ENCODE measurements at places on chromosomes 6 and 20.

GRCh38 chr6:29747688-29748250 is 24.5 kb downstream of the HLA-F start:
- DNase-seq, result no peak

- DNase-seq, result no peak
Observed at GRCh38 chr6:21856844-21857243, 263.3 kb downstream of the SOX4 start.

GRCh38 chr20:33431797-33432381 is 11.7 kb downstream of the SNTA1 start:
- no peak for DNase-seq

- DNase-seq, result no peak
Observed at GRCh38 chr6:138287144-138287955, 69.1 kb upstream of the PBOV1 start.

GRCh38 chr6:108163267-108163643 is 2.6 kb upstream of the NR2E1 start:
- no peak for DNase-seq

DNA sequence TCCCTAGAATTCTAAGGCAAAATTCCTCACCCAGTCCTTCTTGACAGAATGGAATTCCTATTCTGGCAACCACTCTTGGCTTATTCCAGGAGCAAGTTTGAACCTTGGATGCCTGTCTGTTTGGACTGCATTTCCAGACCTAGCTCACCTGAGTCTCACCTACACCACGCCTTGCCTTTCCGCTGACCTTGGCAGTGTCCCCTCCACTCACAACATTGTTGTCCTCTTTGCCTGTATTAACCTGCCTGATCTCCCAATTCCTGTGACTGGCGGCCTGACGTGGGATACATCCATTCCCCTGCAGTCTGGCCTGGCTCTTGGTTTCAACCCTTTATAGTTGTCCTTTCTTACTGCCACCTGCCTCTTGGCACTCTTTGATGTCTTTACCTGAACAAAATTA is 281.4 kb upstream of the SOX4 start:
- no peak for DNase-seq

DNA sequence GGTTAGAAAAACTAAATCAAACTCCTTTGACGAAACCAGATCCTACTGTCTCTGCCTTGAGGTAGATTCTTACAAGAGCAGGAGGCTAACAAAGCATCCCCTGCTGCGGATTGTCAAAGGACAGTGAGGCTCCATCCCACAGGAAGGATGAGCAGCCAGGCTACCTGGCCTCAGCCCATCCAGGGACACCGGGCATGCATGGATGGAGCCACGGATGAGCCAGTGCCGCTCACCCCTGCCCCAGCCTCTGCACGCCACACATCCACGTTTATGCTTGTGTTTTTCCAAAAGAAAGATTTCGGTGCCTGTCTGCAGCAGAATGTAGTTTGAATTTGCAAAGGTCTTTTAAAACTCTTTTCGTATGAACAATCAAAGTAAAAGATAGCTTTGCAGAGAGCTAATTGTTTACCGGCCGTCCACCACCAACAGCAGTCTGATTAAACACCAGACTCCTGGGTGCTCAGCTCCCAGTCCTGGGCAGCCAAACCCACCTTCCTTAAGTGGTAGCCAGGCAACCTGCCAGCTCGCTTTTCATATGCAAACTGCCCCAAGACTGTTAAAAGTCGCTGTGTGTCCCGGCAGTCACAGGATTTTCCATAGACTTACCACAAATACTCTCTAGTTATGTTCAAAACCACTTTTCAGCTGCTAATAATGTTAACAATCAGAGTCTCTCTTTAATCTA is 999 bp downstream of the THBS2 start:
- peak; percentile 68 for DNase-seq

DNA sequence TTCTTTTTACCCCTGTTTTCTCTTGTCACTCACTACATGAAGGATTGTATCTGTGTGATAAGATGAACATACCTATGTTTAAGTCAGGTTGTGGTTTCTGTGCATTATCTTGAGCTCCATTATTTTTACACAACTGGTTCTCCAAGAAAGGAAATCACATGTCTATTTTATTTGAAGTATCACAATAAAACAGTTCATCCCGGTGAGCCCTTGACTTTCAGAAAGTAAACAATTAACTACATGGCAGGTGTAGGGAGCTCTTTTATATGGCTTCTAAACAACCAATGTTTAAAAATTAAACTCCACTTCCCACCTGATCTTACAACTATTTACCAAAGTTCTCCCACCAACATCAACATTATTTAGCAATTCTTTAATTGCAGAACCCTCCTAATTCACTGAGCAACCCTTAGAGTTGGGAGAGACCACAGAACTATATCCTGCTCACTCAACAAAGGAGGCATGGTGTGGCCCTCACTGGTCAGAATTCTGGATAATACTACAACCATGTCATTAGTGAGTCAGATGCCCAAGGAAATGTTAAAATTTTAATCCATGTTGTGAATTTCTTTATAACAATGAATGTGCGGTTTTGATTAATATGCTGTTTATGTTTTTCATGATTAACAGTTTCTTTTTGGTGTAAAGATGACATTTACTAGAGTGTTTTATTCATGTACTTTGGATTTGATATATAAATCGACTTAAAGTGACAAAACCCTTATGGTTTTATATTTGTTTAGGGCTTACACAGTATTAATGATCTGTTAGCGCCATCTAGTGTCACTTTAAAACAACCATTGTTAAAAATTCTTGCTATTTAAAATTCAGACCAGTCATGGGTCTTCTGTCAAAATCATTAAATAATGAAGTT is 50.0 kb upstream of the SCGN start:
- no peak for DNase-seq

DNA sequence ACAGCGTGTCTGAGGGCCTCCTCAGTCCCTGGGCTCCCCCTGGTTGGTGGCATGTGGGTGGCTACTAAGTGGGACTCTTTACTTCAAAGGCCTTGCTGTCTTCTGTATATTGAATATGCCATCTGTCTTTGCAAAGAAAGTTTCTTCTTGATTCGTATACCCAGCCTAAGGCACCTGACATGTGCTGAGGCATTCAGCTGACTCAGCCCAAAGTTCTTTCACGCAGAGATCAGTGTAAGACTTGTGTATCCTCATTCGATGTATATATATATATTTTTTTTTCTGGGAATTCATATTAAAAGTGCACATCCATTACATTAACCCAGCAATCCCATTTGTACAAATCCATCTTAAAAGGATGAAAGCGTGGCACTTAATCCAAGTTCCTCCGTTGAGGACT is 115.1 kb upstream of the PMEPA1 start:
- DNase-seq, result no peak

- DNase-seq, result no peak
Observed at GRCh38 chr6:53055873-53056272, 9.3 kb upstream of the FBXO9 start.

- DNase-seq, result no peak
Observed at GRCh38 chr20:37852666-37853065, 50.3 kb upstream of the VSTM2L start.

GRCh38 chr6:79250107-79250514 is 15.6 kb upstream of the HMGN3 start:
- no peak for DNase-seq

DNA sequence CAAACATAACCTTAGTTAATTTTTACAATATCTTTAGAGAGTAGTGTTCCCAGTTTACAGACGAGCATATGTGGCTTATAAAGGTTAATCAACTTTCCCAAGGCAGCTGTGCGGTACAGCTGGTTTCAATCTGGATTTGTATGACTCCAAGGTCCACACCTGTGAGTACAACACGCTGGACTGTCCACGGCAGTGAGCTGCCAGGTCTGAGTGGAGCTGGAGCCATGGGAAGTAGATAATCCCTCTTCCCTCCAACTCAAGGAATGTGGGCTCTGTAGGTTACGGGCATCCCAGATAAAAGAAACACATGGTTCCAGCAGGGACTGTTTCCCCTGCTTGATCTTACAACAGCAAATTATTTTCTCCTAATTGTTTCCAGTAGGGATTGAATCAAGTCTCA is 102.2 kb downstream of the SOD2 start:
- DNase-seq, result no peak

DNA sequence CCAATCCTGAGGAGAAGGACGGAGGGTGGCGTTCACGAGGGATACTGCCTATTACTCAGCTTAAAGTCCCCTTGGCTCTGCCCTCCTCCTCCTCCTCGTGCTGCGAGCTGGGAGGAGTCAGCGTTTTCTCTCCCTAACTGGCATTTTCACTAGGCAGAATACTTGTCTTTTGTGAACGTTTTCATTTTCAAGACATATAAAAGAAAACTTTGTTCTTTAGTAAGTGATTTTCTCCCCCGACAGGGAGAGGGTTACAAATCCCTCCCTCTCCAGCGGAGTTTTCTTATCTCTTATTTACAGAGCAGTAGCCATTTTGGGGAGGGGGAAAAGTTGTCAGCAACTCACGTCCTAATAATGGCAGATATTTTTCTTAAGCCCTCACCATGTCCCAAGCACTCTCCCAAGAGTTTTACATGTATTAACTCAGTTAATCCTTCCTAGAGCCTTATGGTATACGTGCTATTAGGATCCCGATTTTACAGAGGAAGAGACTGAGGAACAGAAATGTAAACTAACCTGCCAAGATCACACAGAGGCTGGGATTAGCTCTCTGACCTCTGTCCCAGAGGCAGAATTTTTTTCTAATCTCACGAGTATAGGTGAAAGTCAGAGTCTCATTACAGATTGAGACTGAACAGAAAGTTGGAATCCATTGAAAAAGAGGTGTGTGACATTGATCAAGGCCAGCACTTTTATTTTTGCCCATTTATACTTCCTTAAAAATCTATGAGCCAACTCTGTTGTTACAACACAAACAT is 30.0 kb upstream of the ZNF217 start:
- no peak for DNase-seq

DNA sequence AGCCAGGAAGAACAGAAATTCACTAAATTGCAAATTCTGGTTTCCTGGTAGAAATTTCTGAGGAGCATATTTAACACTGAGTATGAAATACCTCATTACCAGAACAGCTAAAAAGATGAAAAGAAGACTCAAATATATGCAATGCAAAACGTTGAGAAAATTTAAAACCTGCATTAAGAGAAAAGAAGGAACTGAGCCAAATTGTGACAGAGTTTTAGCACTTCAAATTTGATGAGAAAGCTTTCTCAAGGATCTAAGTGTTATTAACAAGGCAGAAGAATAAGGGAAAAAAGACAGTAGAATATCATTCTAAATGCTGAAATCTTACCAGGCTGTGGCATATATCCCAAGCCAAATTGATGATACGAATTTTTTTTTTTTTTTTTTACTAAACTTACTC is 443.0 kb downstream of the COL12A1 start:
- no peak for DNase-seq

DNA sequence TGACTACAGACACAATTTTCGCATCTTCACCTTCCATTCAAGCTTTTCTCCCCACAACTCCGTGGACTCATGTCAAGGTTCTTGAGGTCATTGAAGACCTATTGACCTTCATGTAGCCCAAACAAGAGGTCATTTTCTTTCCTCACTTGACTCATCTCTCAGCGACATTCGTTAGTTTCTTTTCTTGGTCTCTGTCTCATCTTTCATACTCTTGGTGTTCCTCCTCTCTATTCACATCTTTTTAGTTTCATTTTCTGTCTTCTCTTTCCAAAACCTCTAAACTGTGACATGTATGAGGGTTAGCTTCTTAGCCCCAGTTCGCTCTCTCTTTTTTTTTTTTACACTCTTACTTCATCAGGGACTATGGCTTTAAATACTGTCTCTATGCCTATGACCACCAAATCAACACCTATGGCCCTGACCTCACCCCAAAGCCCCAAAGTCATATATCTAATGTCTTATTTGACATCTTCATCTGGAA is 128.6 kb upstream of the BACH2 start:
- DNase-seq, result no peak

DNA sequence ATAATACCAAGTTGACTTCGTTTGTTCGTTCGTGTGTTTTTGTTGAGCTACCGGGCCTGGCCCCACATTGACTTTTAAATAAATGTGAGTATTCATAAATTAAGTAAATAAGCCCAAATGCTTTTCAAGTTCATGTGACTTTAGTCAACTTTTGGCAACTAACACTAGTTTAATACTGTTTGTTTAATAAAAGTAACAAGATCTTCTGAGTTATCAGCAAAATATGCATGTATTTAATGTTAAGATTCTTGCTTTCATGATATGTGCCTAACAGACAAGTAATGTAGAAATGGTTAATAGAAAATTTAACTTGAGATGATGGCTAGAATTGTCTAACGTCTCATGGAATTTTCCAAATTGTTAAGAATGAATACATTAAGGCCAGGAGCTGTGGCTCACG is 38.7 kb upstream of the ECI2 start:
- DNase-seq, result no peak

GRCh38 chr6:108921547-108922361 is 73.5 kb downstream of the ARMC2 start:
- DNase-seq, result no peak

GRCh38 chr6:138001750-138002349 is 105.4 kb downstream of the PERP start:
- DNase-seq, result peak; percentile 3

DNA sequence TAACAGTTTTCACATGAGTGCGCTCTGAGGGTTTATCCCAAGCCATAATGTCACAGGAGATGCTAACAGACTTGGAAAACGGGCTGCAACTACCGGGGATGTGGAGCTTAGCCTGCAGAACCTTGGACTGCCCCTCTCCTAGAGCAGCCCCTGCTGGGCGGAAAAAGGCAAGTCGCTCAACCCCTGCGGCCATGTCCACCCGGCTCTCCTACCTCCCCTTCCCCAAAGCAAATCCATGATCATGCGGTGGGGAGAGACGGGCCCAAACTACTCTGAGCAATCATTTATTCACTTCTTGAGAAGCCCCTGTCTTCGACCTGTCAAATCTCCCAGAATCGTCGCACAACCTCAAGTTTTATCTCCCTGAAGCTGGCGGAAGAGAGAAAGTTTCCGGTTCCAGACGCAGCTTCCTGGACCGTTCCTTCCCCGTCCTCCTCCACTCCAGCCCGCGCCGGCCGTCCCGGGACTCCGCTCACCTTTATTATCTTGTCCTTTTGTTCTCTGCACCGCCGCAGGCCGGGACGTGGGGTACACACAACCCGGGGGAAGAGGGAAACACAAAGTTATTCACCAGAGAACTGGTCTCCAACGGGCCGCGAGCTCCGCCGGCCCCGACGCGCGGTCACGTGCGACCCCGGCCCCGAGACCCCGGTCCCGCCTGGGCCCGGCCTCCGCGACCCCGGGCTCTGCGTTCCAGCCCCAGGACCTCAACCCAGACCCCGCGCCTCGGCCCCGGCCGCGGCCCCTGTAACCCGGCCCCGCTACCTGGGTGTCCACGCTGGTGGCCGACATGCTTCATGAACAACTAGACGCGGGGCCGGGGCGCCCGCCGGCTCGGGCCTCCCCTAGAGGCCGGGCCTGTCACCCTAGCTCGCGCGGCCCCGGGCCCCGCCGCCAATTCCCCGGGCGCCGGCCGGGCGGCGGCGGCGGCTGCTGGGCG is 560 bp downstream of the YTHDF1 start:
- no peak for DNase-seq

Measured in substantia nigra (tissue), 51 donors.